ENCODE measurements at places on chromosomes 7 and 10.
A peak's percentile ranks its signal among the peaks of the same experiment; 100 is the strongest.

DNA sequence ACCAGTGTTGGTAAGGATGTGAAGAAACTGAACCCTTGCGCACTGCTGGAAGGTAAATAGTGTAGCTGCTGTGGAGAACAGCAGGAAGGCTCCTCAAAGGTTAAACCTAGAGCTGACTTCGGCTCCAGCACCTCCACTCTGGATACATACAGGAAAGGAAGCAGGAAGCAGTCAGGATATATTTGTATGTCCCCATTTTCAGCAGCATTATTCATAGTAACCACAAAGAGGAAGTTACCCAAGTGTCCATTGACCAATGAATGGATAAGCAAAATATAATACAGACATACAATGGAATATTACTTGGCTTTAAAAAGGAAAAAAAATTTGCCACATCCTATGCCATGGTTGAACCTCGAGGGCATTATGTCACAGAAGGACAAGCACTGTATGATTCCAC lies 15.0 kb downstream of the RET start:
- DNase-seq: no peak

DNA sequence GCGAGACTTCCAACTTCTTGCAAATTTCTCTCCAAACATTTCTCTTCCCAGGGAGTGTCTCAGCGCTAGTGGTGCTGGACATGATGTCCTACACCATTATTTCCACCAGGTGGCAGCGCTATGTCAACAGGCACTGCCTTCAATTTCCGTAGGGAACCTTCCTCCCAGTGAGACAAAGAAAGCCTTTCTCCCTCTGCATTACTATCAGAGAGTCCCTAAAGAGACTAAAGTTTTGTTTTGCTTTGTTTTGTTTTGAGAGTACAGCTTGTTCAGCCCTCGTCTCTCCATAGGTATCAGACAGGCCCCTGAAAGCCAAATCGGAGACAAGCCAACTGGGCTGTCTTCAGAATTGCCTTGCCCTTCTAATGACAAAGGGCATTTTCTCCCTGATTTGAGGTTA lies 44.2 kb upstream of the GGCT start:
- peak; percentile 50 for DNase-seq

DNA sequence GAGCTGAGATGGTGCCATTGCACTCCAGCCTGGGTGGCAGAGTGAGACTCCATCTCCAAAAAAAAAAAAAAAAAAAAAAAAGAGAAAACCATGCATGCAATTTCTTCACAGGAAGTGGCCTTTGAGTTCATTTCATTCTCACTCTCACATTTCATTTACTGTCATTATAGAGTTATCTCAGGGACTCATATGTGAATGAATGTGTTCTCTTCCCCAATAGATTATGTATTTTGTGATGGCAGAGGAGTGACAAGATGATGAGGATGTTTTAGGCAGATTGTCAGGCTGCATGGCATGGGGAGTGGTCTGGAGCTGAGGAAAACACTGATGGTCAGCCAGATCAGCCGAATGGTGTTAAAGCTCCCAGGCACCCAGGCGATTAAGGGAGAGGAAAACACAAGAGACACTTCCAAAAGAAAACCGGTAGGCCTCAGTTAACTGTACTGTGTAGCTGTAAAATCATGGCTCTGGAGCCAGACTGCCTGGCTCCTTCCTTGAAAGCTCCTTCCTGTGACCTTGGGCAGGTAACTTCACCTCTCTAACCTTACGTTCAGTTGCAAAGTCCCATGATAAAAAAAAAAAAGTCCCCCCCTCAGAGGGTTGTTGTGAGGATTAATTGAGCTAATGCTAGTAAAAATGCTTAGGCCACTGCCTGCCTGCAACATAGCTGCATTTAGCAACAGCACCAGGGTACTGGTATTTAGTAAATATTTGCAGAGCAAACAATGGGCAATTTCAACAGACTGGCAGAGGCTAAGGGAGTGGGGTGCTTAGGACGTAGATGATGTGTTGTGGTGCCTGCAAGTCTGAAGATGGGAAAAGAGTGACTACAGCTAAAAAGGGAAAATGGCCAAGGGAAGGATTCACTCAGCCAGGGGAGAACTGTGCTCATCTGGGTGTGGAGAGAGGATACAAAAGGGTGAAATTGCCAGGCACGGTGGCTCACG lies 6.9 kb downstream of the FRAT2 start:
- DNase-seq: no peak

DNA sequence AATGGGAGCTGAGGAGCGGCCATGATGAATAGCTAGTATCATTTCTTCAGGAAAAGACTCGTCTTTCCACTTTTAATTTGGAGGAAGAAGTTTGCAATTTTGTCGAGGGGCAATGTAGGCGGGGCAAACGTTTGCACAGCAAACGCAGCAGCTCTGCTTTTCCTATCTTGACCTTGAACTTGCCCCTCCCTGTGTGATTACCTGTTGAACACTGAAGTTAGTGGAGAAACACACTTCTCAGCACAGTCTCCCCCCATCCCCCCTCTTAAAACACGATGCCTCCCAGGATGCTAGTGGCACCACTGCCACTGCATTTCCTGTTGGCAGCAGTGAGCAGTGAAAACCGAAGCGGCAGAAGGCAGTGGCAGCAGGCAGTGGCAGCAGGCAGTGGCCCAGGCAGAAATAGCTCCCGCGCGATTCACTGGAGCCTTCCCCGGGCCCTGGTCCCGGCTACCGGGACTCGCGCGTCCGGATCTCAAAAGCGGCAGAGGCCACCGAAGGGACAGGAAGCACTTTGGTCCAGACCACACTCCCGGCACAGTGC lies at the start of gene EPDR1:
Gene EPDR1 (plus strand): TSS at position 336 of the 544 bp plus-strand sequence. CDS start 300 bp downstream, outside the sequence.
- peak; percentile 75 for DNase-seq

- DNase-seq: no peak
Measured at GRCh38 chr10:124319926-124320391, 98.8 kb downstream of the OAT start.

DNA sequence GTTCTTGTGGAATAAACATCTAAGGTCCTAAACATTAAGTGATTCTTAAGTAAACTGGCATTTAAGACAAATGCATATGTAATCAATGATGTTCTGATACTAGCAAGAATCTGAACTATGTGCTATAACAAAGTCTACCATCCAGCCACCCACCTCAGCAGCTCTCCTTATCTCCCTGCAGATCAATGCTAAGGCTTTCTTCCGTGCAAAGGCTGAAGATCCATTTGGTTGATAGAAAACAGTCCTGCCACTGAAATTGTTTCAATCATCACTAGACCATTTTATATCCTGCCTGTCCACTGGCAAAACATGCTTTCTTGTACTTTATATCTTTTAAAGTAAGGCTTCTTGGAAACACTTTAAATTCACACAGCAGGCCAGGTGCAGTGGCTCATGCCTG lies 6.3 kb upstream of the SMKR1 start:
- no peak for DNase-seq

DNA sequence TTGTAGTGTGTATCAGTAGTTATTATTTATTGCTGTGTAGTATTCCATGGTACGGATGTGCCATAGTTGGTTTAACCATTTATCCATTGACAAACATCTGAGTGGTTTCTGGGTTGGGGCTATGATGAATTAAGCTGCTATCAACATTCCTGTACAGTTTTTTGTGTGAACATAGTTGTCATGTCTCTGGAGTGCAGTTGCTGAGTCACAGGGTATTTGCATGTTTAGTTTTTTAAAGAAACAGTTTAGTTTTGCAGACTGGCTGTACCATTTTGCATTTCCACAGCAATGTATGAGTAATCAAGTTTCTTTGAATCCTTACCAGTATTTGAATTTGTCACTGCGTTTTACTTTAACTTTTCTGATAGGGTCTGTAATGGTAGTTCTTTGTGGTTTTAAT lies 516.7 kb upstream of the CELF2 start:
- DNase-seq: no peak

DNA sequence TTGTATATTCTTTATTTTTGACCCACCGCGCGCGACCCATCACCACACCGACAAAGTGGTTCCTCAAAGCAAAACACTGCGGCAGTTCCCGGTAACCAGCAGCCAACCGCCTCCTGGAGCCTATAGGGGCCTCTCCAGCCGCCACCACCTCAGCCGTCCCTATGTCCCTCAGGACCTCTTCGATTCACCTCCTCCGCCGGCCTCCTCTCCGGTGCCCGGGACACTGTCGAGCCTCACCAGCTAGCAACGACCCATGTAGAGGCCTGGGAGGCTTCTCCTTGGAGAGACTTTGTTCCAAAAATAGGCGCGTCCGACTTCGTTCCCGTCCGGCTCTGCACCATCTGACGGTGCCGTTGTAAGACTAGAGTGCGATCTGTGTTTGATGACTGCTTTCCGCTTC lies 158.8 kb downstream of the HGF start:
- DNase-seq: peak; percentile 21

DNA sequence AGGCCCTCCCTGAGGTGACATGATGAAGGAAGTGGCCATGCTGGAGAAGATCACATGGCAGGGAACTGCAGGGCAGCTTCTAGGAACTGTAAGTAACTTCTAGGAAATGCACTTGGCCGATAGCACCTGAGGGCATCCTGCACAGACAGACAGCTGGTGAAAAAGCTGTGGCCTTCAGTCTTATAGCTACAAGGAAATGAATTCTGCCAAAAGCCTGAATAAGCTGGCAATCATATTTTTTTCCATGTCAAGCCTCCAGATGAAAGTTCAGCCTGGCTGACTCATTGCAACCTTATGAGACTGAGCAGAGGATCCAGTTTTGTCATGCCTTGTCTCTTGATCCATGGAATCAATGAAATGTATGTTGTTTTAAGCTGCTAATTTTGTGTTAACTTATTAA lies 91.1 kb upstream of the CACNA2D1 start:
- DNase-seq: no peak

GRCh38 chr7:117862378-117862777 lies 10.9 kb downstream of the CTTNBP2 start:
- no peak for DNase-seq

DNA sequence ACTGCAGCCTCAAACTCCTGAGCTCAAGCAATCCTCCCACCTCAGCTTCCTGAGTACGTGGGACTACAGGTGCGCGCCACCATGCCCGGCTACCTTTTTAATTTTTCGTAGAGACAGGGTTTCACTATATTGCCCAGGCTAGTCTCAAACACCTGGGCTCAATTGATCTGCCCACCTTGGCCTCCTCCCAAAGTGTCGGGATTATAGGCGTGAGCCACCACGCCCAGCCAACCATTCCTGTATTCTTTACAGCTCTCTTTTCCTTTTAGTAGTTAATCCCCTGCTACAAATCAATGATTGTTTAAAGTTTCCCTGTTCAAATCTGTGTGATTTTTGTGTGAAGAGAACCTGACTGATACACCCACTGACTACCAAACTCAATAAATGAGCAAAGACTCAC lies 75.4 kb upstream of the SVIL start:
- no peak for DNase-seq

DNA sequence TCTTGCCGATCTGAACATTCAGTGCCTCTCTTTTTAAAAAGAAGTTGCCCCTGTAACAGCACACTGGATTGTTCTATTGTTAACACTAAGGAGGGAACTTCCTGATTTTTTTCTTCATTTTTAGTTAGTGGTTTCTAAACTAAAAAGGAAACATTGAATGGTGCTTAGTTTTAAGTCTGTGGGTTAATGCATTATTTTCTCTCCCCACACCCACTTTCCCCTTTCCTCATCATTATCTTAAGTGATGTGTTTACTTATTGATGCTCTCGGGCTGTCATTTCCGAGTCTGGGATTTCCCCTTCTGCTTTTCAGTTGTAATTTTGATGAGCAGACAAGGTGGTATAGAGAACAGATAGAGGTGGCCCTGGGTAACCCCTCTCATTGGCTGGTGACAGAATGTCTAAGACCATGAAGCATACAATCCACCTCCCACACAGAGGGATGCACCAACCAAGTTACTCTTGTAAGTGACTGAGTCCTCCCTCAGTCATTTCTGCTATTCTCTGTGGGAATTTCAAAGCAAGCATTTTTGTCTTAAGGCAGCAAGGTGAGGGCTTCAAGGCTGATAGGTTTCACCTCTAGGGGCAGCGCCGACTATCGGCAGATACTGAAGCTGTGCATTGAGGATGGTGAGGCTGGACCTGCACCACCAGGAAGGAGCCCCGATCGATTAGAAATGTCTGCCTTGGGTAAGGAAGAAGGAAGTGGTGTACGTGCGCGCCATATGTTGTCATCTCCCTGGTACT lies 49.5 kb downstream of the CHN2 start:
- no peak for DNase-seq

- no peak for DNase-seq
Measured at GRCh38 chr10:129161150-129161549, 305.9 kb upstream of the MGMT start.

DNA sequence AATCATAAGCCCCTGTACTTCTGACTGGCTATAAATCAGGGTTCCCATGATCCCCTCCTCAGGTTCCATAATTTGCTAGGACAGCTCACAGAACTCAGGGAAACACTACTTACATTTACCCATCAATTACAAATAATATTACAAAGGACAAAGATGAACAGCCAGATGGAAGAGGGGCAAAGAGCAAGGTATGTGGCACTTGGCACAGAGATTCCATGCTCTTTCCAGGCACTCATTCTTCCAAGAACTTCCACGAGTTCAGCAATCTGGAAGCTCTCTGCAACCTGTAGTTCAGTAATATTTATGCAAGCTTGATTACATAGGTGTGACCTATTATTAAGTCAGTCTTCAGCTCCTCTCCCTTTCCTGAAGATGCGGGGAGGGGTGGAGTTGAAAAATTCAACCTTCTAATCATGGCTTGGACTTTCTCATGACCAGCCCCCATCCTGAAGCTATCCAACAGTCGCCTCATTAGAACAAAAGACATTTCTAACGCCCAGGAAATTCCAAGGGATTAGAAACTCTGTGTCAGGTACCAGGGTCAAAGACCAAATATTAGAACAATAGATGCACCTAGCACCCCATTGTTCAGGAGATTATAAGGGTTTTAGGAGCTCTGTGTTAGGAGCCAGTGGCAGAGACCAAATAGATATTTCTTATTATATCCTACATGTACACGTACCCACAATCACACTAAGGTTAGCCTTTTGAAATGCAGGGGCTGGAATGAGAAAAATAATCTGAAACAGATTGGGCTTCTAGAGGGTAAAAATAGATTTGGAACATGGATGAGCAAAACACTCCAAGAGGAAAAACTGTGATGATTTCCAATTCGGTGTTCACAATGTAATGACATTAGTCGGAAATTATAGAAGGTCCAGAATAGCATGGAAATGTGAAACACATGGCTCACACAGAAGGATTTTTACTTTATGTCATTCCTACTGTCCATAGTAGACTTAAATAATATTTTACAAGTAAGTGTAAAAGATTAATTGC lies 7.0 kb downstream of the ANKMY2 start:
- no peak for DNase-seq

DNA sequence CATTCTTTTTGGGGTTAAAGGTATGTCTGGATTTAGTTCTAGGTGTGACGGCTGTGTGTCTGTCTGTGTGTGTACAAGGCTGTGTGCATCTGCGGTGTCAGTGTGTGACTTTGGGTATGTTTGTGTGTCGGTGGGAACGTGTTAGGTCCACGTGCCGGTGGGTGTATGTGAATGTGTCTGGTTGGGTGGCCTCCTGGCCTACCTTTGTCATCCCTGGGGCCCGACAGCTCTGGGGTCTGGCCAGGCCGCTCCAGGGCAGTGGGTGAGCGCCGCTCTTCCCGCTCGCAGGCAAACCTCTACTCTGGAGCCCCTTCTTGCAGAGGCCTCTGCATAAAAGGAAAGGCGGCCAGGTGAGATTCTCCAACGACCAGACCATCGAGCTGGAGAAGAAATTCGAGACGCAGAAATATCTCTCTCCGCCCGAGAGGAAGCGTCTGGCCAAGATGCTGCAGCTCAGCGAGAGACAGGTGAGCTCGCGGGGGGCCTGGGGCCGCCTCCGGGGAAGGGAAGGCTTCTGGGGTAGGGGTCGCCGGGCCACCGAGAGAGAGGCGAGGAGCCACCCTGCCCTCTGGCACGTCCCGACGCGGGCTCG lies 2.4 kb downstream of the HHEX start:
- no peak for DNase-seq
